Stimulated activated CD4-positive, alpha-beta T cell treated with anti-CD3 and anti-CD28 coated beads, Interleukin-1b, Interleukin-23, amount 100 ng/mL, for 1 hour (primary cell): ENCODE measurements at places on chromosomes 7 and 10.

GRCh38 chr7:96337519-96337918 is 15.6 kb upstream of the SLC25A13 start:
- DNase-seq, result no peak

- no peak for DNase-seq
Measured at GRCh38 chr10:72567421-72567820, 58.5 kb downstream of the MICU1 start.

- no peak for DNase-seq
Measured at GRCh38 chr10:124879136-124879535, 62.8 kb upstream of the ZRANB1 start.

- DNase-seq, result no peak
Measured at GRCh38 chr10:14129770-14130169, 201.0 kb downstream of the FRMD4A start.

- DNase-seq, result no peak
Measured at GRCh38 chr10:61791216-61791615, 110.3 kb upstream of the ARID5B start.

DNA sequence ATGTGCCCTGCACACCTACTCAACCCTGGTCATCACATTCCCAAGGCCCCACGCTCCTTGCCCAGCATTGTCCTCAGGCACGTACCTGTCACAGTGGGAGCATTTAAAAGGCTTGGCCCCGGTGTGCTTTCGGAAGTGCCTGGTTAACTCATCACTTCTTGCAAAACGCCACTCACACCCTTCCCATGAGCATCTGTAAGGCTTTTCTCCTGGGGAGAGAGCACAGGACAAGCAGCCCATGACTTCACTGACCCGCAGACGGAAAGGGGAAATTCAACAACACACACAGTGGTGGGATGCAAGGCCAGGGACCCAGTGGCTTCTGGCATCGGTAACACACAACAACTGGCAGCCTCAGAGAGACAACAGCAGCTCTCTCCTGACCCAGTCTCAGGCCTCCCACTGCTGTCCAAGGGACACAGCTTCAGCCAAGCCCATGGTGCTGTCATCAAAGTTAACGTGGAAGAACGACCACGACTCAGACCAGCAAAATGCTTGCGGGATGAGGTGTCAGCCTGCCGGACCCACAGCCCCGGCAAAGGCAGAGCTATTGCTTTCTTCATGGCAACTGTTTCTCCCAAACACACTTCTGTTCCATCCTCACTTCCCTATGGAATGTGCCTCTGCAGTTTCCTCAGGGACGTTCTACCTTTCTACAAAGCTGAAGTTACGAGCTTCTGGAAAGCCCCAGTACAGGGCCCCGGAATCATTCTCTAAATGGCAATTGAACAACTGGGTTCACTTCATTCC is 4.8 kb downstream of the KLF6 start:
- DNase-seq, result no peak

DNA sequence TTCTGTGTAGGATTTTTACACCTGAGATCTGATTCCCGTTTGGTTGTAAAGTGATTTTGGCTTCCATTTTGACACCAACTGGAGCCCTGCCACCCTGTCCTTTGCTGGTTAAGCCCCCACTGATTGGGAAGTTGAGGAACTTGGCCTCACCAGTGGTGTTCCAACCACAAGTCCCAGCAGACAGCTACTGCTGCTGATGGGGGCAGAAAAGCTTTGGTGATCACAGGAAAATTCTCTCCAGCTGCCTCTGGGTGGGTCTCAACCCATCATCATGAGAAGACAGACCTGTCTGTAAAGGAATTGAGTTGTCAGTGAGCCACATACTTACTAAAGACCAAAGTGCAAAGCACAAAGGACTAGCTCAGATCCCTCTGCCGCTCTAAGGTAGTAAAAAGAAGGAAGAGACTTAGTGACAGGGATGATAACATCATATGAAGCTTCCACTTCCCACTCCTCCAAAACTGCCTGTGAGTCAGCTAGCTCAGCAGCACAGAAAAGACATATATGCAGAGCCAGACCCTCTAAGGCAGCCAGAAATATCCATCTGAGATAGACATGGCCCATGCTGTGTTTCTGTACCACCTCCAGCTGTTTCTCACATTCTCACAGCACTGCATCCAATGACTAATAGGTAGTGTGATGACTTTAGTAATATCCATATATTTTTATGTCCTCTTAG is 22.4 kb upstream of the LRRC17 start:
- DNase-seq, result no peak

DNA sequence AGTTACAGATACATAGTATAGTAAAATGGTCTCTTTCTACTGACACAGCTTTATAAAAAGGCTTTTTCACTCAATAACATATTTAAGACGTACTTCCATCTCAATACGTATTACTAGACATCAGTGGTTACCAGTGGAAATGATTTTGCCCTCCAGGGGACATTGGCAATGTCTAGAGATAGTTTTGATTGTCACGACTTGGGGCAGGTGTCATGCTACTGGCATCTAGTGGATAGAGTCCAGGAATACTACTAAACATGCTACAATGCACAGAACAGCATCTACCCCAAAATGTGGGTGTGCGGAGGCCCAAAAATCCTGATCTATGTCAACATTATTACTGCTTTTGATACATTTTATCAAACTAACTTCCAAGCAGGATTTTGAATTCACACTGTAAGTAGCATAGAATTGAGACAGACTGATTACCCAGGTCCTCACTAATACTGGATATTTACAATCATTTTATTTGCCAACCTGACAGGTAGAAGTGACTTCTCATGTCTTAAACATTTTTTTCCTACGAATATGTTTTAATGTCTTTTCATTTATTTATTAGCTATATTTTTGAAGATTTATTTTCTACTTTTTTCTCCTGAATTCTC is 53.8 kb downstream of the HGF start:
- DNase-seq, result no peak

DNA sequence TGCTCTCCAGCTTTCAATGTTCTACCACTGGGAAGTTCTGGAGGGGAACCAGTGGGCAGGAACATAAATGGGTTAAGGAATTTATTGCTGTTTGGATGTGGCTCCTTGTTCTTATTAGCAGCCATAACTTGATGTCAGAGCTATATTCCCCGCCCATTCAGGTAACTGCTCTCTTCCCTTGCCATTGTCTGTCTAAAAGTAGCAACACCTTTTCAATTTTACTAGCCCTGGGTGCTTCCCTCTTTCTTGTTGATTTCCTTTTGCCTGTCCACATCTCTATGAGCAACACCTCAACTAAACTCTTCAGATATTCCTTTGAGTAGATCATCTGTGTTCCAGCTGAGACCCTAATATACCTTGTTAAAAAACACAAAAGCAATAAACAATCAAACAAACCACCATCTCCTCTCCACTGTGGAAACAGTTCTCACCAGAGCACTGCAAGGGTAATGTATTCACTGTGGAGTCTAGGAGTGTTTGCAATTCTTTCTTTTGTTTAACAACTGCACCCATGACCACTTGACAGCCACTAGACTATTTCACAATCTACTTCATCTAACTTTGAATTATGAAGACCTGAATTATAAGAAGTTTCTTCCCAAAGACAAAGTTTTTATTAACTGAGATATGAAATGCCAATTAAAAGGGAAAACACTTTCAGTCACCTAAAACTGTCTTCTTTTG is 436.7 kb downstream of the IPMK start:
- DNase-seq, result no peak

DNA sequence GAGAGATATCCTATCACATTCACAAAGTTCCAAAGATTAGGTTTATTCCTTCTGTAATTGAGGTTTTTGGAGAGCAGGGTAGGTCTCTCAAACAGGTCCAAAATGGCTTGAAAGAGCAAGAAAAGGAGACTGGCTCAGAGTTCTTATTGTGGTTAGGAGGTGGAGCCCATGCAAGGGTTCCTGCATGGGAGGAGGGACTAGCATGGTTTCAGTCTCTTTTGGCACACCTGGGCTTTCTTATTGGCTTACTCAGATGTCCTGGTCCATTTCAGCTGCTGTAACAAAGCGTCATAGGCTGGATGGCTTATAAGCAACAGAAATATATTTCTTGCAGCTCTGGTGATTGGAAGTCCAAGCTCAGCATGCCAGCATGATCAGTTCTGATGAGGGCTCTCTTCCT is 493.1 kb downstream of the REEP3 start:
- no peak for DNase-seq

GRCh38 chr7:68562323-68562899 is 1035.9 kb upstream of the AUTS2 start:
- DNase-seq, result no peak

DNA sequence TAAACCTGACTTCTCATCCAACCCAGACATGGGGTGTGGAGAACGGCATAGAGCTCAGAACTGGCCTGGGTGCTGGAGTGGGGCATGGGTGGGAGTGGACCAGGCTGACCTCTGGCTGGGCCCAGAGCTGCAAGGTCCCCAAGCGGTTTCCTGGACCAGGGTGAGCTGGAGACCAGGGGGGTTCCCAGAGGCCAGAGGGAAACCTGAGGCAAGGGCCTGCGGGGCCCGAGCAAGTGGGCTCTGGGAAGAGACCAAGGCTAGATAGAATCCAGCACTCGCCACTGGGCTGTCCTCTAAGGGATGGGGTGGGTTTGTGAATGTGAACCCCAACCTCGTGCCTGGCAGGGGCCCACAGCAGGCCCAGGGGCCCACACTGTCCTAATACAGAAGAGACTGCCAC is 39.4 kb upstream of the RET start:
- DNase-seq, result no peak

DNA sequence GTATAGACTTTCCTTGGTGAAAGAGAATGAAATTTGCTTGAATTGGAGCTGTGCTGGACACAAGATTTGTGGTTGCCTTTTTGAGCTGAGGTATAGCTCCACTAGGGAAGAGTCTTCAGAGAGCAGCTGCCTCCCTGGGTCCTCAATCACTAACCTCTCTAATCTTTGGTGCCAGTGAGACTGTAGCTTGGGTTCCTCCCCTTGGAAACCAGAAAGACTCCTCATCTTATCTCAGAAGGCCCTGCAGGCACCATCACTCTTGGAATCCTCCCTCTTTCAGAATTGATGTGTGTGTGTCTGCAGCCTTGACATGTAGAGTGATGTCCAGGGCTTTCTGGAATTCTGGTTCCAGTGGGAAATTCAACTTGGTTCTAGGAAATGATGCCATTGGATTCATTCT is 426.5 kb downstream of the RPS24 start:
- no peak for DNase-seq

GRCh38 chr7:22192801-22193200 is 164.2 kb downstream of the RAPGEF5 start:
- no peak for DNase-seq
